Progenitor cell of endocrine pancreas (in vitro differentiated cells): ENCODE measurements at places on chromosomes 13 and 19. TPM values are rescaled to one million over a fixed set of nuclear protein-coding genes. Genes with fewer than 3 reads are reported as not detected.

DNA sequence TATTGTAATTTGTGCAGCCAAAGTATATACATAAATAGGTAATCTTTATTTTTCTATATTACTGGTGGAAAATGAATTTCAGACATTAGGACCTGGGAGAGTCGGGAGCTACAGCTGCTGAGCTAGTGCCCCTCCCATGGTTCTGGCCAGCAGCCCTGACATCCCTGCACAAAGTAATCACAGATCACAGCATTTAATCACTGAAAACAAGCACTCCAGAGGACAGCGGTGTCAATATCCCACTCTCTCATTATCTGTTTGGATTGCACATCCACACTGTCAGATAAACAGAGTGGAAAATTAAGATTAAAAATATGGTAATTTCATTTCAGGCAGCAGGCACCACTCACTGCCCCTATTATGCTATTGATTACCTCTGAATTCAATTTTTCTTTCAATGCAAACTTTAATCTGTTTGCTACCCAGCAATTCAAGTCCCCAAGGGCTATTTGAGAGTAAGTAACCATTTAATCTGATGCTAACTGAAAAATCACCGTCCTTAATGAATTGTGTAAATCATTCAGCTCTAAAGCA lies 254.1 kb upstream of the SOX21 start:
- no peak for DNase-seq

- DNase-seq = no peak
Measured at GRCh38 chr19:2511570-2511969, 35.6 kb downstream of the GADD45B start.

The CASP14 gene
- not detected in 2 replicates for total RNA-seq

DNA sequence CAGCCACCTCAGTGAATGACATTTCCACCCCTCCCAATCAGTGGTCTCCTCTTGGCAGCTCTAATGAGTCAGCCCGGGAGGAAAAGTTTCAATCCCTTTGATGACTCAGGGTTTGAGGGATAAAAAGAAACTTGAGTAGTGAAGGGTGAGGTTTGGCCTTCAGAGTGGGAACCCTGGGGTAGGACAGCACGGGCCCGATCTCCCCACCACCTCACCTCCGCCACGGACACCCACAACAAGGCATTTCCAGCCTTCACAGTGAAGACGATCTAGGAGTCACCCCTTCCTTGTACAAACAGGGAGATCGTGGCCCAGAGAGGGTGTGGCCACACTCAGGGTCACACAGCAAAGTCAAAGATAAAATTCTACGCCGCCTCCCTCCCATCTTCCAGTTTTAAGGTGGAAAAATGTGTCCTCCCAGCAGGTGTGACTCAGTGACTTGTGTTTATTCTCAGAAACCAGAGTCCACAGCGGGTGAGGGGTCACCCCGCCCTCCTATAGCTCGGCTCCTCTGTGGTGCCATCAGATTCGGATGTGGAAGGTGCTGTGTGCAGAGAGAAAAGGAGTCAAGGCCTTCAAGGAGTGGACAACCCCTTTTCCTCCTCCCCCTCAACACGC lies 12.3 kb downstream of the CIB3 start:
- no peak for DNase-seq

GRCh38 chr19:42129399-42130253 lies 2.6 kb downstream of the POU2F2 start:
- DNase-seq = no peak

The RNF225 gene
- total RNA-seq = 0.42 TPM in 1 of 2 replicates, not detected in the other
